ENCODE measurements at places on chromosomes 4 and X.
A peak's percentile ranks its signal among the peaks of the same experiment; 100 is the strongest.

- no peak for DNase-seq
These were observed 57.6 kb upstream of the PRKG2 start for GRCh38 chr4:81272671-81273070.

DNA sequence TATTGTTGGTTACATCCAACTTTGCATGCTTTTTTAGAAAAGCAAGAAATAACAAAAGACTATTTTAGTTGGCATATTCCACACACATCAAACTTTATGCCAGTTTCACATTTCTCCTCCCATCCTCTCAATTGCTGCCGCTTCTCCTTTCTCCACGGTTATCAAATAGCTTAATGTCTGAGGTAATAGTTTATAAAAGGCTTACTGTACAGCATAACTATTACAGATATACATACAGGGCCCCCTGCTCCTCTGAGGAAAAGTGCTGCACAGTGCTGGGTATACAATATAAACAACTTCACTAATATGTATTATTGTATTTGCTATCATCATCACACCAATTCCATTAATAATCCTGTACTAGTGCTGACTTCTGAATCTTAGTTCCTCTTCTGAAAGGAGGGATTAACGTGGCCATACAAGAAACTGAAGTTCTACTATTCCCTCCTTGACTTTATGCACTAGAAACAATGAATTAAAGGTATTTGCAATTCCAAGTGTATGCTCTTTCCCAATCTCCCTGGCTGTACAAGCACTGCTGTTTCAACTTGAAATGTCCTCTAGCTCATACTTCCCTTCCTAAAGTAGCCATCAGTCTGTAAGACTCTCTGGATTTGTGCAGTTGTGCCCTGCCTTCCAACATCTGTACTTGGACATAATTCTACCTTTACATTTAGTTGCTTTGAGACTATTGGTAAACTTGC, 2.5 kb downstream of the CCNI start:
- DNase-seq: no peak

DNA sequence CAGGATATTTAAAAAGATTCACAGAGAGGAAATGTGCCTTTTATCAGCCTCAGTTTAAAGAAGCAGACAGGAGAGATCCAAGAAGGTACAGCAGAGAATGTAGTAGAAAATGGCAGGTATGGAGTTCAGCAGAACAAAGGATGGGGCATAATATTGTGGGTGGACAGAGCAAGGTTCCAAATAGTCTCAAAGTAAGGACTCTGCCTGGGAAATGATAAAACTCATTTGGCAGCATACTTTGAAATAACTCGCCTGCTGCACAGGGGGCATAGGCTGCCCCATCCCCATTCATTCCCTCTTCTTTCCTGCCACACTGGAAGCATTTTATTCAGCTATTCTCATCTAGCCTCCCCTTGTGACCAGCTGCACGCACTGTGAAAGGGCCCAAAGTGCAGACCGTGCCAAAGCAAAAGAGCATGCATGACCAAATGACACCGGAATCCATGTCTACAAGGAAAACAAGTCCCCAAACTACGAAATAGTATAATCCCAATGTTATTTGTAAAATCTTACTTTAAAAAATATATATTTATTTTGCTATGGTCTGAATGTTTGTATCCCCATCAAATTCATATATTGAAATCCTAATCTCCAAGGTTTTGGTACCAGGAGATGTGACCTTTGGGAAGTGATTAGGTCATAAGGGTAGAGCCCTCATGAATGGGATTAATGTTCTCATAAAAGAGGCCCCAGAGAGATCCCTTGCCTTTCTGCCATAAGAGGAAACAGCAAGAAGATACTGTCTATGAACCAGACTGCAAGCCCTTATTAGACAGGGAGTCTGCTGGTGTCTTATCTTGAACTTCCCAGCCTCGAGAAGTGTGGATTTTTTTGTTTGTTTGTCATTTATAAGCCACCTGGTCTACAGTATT, 77.4 kb upstream of the PRSS48 start:
- DNase-seq: no peak

- no peak for DNase-seq
These were observed 233.6 kb upstream of the WDFY3 start for GRCh38 chr4:85200106-85200505.

- no peak for DNase-seq
These were observed 1144.4 kb downstream of the NLGN4X start for GRCh38 chrX:5084279-5084678.

DNA sequence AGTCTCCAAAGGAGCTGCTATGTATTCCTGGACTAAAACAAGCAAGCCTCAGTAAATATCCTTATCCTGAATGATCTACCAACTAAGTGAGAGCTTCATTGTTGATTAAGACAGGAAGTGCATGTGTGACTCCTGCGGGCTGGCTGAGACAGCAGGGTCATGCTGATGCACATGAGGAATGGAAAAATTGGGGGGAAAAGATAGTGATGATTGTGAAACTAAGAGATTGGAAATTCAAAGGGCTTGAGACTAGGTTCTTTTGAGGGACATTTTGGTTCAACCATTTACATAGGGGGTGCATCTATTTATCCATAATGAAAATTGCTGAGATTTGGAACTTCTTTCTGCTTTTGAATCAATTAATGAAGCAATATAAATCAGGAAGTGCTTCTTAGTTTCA, 61.1 kb upstream of the C1QTNF7 start:
- DNase-seq: no peak

DNA sequence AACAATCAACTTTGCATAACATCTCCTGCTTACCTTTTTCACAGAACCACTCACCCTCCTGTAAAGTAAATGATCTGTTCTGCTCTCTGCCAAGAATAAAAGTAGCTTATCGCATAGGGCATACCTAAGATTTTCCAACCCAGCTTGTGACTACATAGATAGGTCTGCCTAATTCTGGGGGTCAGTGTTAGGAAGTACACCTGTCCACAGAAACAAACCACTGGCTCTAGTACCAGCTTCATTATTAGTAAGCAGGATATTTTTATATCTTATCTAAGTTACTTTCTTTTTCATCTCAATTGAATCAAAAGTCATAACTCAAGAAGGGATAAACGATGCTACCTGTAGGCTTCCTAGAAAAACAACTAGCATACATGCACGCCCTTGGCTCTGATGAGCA, 23.8 kb downstream of the CXCL1 start:
- no peak for DNase-seq

DNA sequence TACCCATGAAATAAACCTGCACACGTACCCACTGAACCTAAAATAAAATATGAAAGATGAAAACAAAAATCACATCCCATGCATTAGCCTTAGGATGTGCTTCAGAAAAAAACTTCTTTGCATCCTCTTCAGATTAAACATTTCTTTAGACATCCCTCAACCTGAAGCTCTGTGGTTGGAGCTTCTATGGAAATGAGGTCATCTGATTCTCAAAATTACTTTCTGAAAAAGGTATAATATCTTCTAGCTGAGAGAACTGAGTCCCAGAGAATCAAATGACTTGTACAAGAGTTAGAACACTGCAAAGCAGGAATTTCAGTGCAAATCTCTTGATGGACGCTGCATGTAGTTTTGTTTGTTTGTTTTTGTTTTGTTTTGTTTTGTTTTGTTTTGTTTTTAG, 19.1 kb upstream of the ANTXR2 start:
- no peak for DNase-seq

DNA sequence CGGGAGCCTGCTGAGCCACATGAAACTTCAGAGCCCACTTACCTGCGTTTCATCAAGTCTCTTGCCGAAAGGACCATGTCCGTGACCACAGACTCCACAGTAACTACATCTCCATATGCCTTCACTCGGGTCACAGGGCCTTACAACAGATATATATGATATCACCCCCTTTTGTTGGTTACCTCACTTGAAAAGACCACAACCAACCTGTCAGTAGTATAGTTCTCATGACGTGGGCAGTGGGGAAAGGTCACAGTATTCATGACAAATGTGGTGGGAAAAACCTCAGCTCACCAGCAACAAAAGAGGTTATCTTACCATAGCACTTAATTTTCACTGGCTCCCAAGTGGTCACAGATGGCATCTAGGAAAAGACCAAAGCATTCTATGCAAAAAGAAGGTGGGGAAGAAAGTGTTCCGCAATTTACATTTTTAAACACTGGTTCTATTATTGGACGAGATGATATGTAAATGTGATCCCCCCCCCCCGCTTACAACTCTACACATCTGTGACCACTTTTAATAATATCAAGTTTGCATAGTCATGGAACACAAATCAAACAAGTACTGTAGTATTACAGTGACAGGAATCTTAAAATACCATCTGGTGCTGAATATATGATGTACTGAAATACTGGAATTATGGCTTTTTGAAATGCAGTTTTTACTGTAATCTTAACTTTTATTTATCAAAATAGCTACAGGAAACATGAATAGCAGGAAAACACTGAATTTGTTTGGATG, 129.9 kb downstream of the TET2 start:
- no peak for DNase-seq

- no peak for DNase-seq
These were observed 220.7 kb upstream of the CASK start for GRCh38 chrX:42143866-42144592.

DNA sequence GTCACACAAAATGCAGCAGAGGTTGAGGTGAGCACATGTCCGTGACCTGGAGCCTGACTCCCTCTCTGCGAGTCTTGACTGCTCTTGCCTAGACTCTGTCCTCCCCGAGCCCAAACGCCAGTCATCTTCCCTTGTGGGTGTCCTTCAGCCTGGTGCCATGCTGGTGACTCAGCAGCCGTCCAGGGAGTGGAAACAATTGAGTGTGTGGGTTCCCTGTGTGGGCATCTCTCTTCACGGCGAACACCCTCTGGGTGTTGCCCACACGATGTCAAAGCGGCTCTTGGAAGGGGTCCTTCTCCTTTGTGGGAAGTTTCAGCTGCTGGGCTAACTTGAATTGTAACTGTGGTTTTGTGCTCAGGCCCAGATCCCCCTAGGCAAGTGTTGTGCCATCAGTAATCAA, 17.5 kb upstream of the MSANTD1 start:
- DNase-seq: no peak

GRCh38 chrX:139554376-139554775, 23.8 kb downstream of the F9 start:
- DNase-seq: no peak

GRCh38 chrX:40095583-40096394, 2.0 kb downstream of the BCOR start:
- DNase-seq: peak; percentile 24

- DNase-seq: no peak
These were observed 11.8 kb upstream of the PDGFC start for GRCh38 chr4:156983366-156983765.

GRCh38 chr4:6443035-6444023, 29.1 kb downstream of the PPP2R2C start:
- DNase-seq: peak; percentile 47
